ENCODE measurements at places on chromosomes 12 and 14.

- no peak for DNase-seq
Observed at GRCh38 chr14:50303744-50304471, 8.1 kb downstream of the L2HGDH start.

GRCh38 chr14:101365329-101366158 lies 195.8 kb upstream of the DIO3 start:
- DNase-seq, result no peak

DNA sequence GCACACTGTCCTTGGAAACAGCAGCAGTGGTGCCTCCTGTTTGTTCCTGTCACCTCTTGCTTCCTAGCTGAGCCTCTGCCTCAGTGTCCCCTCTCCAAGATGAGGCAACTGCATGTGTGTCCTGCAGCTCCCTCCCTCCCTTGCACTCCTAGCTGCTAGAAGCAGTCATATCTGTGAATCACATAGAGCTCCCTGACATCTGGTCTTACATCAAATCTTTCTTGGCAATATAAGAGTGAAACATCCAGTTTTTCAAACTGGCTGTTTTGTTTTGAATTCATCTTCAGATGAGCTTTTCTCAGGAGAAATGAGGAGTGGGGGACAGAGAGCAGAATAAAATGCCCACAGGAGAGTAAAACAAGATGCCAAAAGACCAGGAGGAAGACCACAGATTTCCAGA lies 103.7 kb downstream of the VCPKMT start:
- DNase-seq, result no peak

DNA sequence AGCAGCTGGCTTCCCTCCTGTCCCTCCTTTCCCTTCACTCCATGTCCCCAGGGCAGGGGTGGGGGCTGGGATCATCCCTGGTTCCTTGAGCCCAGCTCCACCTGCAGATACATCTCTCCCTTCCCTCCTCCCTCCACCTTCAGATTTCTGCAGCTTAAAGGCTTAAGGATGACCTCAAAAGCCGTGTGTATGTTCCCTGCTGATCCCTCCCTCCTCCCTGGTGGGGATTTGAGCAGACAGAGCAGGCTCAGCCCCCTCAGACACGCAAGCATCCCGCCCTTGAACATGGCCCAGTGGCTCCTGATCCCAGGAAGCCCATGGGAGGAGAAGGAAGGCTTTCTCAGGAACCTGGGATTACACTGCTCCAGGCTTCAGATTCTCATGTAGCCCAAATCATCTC lies 82.9 kb upstream of the RIN3 start:
- DNase-seq, result no peak

- no peak for DNase-seq
Observed at GRCh38 chr14:62213516-62213915, 451.3 kb downstream of the SNAPC1 start.

DNA sequence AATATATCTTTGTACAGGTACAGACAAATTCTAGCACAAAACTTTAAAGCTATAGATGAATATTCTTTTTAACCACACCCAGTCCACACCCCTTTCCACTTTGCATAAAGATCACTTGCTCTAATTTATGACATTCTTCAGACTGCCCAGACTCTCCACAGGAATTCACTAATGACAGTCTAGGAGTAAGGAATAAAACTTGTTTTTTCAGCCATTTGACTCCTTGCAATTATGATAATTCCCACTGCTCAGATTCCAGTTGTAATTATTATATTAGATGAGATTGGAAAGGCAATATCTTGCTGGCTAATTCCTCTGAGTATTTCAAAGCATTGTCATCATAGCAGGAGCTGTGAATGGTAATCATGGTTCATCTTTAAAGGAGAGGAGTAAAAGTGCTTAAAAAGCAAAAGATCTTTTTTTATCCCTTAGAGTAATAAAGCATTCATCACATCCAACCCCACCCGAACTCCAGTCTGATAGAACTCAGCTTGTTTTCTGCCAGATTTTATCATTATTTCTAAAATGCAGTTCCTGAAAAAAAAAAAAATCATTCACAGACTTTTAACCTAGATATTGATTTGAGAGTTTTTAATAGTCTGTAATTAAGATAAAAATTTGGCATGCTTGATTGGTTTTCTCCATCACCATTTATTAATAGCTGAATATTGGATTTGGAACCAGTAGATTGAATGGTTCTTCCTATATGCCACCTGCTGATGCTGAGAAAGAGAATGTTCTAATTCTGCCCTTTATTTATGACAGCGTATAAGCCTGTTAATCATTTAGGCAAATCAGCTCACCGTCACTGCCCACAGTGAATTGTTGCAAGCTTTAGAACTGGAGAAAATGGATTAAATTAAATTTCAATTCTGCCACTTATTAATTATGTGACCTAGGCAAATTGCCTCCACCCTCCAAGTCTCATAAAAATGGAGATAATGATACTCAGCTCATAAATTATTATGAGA lies 93.9 kb upstream of the RASSF8 start:
- no peak for DNase-seq

DNA sequence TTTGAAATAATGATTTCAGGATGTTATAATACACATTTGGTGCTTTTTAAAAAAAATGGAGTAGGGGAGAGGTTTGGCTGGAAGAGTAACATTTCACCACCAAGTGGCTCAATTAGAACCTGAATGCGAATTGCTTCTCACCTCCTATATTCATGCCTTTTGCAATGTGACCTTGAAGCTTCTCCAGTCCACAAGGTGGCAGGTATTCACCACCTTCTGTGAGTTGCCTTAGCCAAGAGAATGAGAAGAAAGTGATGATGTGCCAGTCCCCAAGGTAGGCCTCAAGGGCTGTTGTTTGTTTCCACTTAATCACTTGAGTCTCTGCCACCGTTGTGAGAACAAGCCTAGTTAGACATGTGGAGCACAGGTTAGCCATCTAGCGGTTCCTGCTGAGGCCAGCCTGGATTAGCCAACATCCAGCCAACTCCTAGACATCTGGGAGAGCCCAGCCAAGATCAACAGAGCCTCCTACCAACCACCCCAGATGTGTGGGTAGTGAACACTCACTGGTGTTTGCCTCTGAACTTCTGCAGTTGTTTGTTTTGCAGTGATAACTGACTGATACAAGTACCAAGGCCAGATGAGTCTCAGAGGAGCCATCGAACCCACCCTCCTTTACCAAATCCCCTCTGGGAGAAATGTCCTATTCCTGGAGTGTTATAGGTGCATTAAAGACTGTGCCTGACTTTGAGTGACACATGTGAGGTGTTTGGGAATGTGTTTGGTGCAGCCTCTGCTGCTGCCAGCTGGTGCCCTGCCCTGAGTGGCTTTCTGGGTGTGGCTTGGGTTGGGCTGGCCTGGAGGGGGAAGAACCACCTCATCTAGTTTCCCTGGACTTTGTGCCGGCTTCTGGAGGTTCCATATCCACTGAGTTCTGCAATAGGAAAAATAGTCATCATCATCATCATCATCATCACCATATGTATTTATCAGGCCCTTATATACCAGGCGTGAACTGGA lies 132.5 kb upstream of the RFLNA start:
- peak; percentile 7 for DNase-seq

Data from CD4-positive, alpha-beta T cell treated with Interleukin-1 beta for 1 hour (primary cell).